Vagina (tissue), 2 donors: ENCODE measurements at places on chromosomes 13 and 19.

DNA sequence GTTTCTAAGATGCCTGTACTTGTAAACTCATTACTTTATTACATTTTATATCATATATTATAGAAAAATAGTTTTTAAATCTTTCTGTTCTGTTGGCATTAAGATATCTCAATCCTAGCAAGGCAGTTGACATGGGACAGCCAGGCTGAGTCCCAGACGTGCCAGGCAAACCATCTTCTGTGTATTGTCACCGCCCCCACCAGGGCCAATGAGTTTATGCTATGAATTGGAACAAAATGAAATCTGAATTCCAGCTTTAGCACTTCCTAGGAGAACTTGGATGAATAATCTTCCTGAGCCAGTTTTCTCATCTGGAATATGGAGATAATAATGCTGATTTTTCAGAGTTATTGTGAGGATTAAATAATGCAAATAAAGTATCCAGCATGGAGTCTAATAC lies 79.9 kb upstream of the GSX1 start:
- DNase-seq, result no peak

DNA sequence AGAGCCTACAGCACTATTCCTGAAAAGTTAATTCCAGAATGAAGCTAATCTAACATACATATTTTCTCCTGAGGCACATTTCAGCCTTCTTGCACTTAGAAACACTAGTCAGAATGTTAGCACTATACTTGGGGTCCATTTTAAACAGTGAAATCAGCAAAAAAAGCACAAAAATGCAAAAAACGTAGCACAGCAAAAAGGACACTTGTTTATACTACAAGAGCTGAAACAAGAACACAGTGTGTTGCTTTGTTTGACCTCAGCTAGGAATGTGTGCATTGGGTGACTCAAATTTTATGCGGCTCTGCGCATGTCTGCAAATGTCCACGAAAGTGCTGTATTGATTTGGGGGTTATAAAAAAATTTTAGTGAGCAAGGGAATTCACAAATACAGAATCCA lies 226.2 kb downstream of the KCNRG start:
- DNase-seq, result no peak

DNA sequence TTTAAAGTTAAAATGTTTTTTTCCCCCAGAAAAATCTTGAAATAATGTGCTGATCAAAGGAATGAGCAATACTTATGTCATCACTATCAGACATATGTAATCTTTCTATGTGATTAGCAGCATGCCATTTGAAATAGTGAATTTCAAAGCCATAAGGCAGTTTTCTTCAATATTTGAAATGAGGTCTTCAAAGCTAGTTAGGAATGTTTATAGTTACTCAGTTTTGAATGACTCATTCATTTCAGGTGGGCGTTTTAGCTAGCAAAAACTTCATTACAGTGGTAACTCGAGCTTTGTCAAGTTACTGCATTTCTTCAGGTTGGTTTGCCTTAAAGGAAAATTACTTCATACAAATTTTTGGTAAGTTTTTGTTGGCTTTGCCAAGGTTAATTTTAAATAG lies 102.1 kb downstream of the ATP8A2 start:
- no peak for DNase-seq

GRCh38 chr13:45257638-45258333 lies 56.9 kb upstream of the KCTD4 start:
- no peak for DNase-seq

- no peak for DNase-seq
Measured at GRCh38 chr19:2186071-2186846, 22.5 kb downstream of the DOT1L start.

GRCh38 chr13:89923736-89924135 lies 1423.8 kb upstream of the MIR17HG start:
- no peak for DNase-seq

GRCh38 chr19:41811036-41811435 lies 14.6 kb downstream of the CEACAM3 start:
- DNase-seq, result no peak

DNA sequence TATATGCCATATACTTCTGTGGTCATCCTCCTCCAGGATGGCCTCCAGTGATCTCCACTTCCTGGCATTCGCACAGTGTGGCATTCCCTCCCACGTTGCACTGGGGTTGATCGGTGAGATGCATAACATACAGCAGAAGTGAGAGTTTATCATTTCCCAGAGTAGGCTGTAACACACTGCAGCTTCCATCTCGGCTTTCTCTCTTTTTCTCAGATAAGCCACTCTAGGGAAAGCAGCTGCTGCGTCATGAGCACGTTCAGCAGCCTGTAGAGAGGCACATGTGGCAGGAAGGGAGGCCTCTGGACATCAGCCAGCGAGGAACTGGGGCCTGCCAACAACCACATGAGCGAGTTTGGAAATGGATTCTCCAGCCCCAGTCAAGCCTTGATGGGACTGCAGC lies 807.1 kb downstream of the DIAPH3 start:
- DNase-seq, result no peak

DNA sequence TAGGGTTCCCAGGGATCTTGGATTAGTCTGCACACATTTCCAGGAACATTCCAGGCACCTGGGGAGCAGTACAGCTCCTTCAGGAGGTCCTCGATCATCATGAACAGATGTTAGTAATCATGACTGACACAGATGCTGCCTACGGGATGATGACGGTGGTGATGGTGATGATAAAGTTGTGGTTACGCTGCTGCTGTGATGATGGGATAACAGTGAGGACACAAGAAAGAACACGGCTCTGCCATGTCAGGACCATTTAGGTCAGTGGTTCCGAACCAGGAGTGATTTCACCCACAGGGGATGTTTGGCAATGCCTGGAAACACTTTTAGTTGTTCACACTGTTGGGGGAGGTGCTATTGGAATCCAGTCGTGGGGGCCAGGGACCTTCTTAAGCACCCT lies 1193.0 kb downstream of the UQCRFS1 start:
- peak; percentile 43 for DNase-seq

GRCh38 chr19:3801412-3802096 lies 15.4 kb upstream of the MATK start:
- no peak for DNase-seq

GRCh38 chr19:36032251-36033104 lies at the start of gene CLIP3:
TSS of gene CLIP3 (minus strand) at chr19:36032873. CDS start at chr19:36032357, 516 bp downstream.
- DNase-seq, result no peak

- no peak for DNase-seq
Measured at GRCh38 chr19:43316591-43317319, 36.7 kb upstream of the CD177 start.

GRCh38 chr13:41994696-41995095 lies 33.8 kb upstream of the VWA8 start:
- no peak for DNase-seq

GRCh38 chr13:32080328-32080744 lies 48.8 kb downstream of the FRY start:
- DNase-seq, result no peak

DNA sequence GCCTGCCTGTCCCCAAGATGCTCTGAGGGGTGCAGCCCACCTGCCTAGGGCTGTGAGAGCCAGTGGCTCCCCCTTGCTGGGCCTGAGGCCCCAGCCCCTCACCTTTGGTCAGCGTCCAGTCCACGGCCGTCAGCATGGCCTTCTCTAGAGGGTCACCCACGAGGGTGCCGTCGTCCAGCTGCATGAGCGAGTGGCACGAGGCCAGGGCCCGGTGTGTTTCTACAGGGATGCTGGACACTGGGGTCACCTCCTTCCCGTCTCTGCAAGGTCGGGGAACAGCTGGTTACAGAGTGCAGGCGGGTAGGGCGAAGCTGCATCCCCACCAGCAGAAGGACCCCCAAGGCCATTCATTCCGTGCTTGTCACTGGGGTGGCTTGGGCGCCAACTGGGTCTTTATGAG lies 9.0 kb downstream of the ATP13A1 start:
- DNase-seq, result no peak

GRCh38 chr13:59103004-59103768 lies 1060.5 kb downstream of the DIAPH3 start:
- no peak for DNase-seq

DNA sequence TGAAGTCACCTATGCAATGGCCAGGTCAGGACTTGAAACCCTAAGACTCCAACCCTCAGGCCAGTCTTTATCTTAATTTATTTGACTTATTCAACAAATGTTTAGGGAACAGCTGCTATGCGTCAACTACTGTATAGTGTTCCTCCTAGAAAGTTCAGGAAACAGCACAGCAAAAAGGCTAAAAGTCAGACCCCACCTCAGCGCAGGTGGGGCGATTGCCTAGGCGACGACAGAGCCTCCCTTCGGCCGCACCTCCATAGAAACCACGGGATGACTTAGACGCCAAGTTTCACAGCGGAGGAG lies 502 bp downstream of the VRK3 start:
- no peak for DNase-seq

DNA sequence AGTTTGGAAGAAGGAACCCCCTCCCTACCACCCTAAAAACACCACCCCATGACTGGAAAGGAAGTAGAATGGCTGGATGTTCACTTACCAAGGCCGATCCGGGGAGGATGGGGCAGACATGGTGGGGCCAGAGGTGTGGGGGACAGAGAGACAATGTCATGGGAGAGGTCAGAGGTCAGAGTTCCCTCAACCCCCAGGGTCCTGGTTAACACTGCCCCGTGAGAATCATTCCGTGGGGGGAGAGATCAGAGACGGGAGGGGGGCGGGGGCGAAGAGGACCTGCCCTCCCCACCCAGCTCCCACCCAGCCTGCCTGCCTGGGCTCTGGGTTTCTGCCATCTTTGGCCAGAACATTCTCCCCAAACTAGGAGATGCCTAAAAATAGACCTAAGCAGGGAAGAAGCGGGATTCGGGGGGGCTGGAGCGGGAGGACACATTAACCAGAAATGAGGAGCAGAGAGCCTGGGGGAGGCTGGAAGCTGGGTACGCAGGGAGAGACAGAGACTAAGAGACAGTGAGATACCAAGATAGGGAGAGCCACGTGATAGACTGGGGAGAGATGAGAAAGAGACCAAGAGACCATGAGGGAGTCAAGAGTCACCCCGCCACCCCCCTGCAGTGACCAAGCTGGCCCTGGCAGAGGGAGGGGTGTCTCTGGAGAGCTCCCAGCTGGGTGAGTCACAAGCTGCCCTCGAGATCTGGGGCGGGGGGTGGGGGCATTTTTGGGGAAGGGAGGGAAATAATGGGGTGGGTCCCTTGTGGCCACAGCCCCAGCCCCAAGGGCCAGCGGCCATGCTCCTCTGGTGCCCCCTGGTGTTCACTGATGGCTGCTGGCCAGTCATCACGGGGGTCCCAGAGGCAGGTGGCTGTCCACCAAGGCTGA lies 6.1 kb upstream of the KANK2 start:
- DNase-seq, result peak; percentile 97

GRCh38 chr19:51702825-51703574 lies 9.9 kb downstream of the SPACA6 start:
- DNase-seq, result peak; percentile 93

DNA sequence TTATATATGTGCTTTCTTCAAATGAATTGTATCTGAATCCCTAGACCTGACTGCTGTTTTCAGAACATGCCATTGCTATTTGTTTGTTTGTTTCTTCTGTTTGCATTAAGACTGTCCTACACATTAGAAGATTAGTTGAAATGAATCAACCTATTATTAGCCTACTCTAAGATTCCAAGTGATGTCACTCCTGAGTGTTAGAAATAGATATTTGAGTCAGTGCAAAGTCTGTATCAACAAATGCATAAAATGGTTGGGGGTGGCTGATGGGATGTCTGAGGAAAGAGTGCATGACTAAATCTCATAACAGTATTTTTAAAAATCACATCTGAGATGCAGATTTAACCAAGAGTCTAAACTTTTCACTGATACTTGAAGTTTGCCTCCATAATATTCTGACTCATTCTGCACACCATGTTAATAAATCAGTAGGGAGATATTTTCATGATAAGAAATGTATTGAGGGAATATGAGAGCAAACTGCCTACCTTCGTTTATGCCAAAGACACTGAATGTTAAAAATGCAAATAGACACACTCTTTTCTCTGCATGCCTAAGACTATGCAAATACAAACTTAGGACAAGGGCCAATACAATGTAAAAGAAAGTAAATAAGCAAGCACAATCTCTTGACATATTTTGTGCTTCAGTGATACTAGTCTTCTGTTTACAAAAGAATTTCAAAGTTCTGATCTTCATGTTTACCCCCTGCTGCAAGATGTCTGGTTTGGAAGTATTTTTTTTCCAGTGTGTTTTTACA lies 253.3 kb downstream of the LIG4 start:
- DNase-seq, result no peak

- no peak for DNase-seq
Measured at GRCh38 chr19:56687031-56687430, 15.5 kb upstream of the ZNF835 start.

GRCh38 chr13:27168086-27168485 lies 3.5 kb downstream of the USP12 start:
- no peak for DNase-seq

- DNase-seq, result no peak
Measured at GRCh38 chr13:110398564-110399507, 91.8 kb downstream of the COL4A2 start.

DNA sequence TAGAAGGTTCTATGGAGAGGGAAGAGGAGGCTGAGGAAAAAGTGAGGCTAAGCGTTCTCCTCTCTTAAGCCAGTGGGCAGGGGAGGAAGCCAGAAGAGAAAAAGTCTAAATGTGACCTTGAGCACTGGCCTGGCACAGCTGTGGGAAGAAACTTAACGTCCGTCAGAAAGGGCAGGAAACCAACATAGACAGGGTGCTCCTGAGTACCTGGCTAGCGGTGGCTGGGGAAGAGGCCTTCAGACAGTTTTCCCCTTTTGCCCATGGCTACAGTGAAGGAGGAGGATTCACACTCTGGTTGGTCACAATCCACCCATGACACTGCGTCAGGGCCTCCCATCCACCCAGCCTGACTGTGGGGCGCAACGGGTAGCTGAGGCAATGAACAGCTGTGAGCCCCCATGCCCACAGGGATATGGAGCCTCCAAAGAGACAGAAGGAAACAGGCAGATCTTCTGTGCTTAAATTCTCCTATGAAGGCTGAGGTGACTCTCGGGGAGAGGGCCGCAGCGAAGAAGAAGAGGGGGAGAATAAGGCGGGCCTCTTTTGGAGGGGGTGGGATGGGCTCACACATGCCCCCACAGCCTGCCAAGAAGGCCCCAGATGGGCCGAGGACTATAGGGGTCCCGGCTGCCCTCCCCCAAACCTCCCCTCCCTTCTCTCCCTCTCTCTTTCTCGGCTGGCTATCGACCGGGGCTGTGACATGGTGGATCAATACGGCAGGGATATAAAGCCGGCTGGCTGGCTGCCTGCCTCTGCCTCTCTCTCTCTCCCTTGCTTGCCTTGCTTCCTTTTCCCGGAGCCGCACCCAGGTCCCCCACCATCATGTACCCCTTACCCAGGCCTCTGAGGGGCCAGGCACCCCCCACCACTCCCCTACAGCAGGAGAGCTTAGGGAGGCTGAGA lies 19.8 kb upstream of the POU2F2 start:
- DNase-seq, result no peak

GRCh38 chr13:101579281-101579802 lies 126.9 kb downstream of the ITGBL1 start:
- DNase-seq, result no peak
